ENCODE measurements at places on chromosomes 12 and 14. TPM values are rescaled to one million over a fixed set of nuclear protein-coding genes. Genes with fewer than 3 reads are reported as not detected.

Gene NANOG
- total RNA-seq: 0.40 TPM

Gene PDE3A
- 50.6 TPM for total RNA-seq

Gene ADCY6
- total RNA-seq: 121 TPM

Gene GALNT8
- 21.6 TPM for total RNA-seq

Gene GPRC5D
- 0.27 TPM for total RNA-seq

Gene RTL1
- total RNA-seq: not detected

Gene HOXC10
- total RNA-seq: not detected

Gene LHX5
- total RNA-seq: not detected
